ENCODE measurements at places on chromosomes 12 and 14.

DNA sequence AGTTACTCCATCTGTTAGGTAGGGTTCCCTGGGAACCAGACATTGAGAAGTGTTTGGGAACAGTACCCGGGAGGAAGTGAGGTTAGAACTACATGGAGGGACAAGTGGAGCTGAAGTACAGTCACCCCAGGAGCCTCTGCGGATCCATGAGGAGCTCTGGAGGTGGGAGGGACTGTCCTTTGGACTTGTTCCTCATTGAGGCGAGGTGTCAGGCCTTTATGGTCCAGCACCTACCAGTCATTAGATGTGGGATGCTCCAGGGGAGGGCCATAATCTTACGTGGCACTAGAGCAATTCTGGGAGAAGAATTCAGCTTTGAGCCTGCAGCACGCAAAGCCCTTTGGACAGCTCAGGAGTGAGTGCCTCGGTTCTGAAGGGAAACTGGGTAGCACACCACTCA lies 142.8 kb downstream of the DACT1 start:
- DNase-seq, result no peak

- no peak for DNase-seq
Measured at GRCh38 chr12:91178781-91179180, 3.8 kb downstream of the DCN start.

DNA sequence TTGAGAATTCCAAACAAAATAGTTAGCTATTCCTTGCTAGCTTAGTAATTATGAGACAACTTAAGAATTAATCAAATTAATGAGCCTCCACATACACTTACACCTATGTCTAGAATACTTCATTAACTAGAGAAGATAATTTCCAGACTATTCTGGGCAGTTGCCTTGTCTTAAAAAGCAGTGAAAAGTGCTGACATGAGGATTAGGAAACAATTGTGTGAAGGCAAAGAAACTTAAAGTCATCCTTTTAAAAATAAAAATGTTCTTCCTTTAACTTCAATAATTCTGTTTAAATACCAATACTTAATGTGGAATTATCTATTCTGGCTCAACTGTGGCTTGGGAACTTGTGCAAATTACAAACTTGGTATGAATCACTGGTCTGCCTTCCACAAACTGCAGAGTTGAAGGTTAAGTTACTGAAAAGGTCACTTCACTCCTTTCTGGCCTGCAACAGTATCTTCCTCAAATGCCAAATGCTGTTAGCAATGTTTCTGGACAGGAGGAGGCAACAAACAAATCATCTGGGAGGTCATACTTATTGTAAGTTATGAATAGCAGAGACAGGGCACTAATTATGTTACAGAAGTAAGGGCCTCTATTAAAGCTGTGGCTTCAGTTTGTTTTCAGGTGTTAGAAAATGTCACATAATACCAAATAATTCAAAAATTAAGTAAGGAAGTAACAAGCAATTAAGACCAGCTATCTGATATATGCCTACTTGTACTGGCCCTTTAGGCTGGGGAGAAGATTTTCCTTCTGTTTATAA lies 19.2 kb downstream of the PPTC7 start:
- no peak for DNase-seq

- no peak for DNase-seq
Measured at GRCh38 chr14:93045965-93046704, 69.6 kb downstream of the ITPK1 start.

DNA sequence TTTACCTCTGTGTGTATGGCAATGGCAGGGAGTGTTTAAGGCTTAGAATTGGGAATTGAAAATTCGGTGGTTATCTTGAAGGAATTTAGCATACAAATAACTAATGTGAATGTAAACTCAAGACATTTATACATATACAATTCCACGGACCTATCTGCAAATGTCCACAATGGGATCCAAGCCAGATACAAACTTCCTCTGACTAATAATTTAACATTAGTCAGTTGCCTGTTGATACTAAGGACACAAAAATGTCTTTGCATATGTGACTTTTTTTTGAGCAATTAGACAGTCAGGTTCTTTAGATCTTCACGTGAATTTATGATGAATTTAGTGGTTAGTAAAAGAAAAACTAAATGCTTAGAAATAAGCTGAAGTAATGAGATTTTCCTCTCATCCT lies 40.5 kb downstream of the ESR2 start:
- DNase-seq, result no peak

DNA sequence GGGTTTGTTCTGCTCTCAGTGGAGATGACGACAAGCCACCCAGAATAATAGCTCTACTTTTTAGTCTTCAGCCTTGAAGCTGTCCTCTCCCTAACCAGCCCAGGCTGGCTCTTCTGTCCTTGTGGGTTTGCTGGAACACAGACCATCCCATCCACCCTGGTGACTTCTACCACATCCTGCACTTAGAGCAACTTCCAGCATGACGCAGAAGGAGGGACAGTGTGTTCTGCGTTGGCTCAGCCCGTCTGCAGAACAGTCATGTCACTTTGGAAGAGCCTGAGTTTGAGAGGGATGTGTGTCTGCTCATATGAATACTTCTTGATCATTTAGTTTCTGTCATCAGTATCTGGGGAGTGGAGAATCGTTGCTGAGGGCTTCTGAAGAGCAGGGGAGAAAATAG lies 198.0 kb downstream of the CACNA1C start:
- no peak for DNase-seq

Data from putamen (tissue), 1 donor.